Forelimb muscle (tissue), 1 donor: ENCODE measurements at places on chromosomes 2 and 18. TPM values are rescaled to one million over a fixed set of nuclear protein-coding genes. Genes with fewer than 3 reads are reported as not detected.

- no peak for DNase-seq
These were observed 185.5 kb downstream of the CDH2 start for GRCh38 chr18:27991391-27991790.

GRCh38 chr2:155157065-155157464 is 458.6 kb downstream of the KCNJ3 start:
- no peak for DNase-seq

- DNase-seq: peak; percentile 67
These were observed at the start of the genes METTL4 and NDC80 for GRCh38 chr18:2571200-2572170. Gene METTL4, minus strand, starts transcription at chr18:2571505. Its CDS starts 4,289 bp downstream, at chr18:2567216. Gene NDC80, plus strand, starts transcription at chr18:2571557. Its CDS starts 1,429 bp downstream, at chr18:2572986.

Gene OTOS
- not detected for polyA plus RNA-seq

Gene AMER3
- polyA plus RNA-seq: not detected

DNA sequence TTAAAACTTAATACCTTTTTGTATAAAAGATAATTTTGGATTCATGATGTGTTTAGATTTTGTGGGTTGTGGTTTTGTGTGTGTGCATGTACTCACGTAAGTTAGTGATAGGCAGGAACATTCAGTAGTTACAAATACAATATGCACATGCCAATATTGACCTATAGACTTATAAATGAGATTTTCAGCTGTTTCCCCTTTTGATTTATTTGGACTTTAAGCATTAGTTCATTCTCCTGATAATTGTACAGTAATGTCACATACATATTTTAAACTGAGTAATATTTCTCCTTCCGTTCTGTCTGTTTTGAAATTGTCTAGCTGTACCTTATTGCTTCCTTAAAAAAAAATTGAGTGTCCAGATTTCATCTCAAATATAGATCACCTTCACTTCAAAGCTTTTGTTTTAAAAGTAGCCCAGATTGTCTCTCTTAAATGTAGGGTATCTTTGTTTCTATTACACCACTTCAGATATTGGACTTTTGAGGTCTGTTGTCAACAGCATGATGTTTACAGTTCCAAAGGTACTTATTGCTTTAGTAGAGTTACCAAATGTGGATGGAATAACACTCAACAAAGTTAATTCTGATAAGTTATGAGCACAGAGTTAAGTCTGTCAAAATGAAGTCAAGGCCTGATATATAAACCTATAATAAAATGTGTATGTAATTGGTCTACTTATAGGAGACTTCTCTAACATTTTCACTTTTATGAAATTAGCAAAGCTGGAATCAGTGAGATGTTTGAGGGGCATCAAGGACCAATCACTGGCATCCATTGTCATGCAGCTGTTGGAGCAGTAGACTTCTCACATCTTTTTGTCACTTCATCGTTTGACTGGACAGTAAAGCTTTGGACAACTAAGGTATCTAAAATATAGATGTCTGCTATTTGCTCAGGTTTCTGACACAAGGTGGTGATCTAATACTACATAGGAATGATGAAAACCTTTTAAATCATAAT is 42.0 kb downstream of the DYNC1I2 start:
- DNase-seq: no peak
